PC-3 (cell line): ENCODE measurements at places on chromosomes 1 and 21.

GRCh38 chr1:12527564-12527963, 90.4 kb downstream of the DHRS3 start:
- no peak overlapping the region for H3K4me3 ChIP-seq
- DNase-seq = no peak
- peaks cover 32% of the 10 kb centered on the region for H3K4me1 ChIP-seq
- H3K36me3 ChIP-seq = no peaks in the 10 kb centered on the region
- H3K27ac ChIP-seq = peak overlapping the region; percentile 70

DNA sequence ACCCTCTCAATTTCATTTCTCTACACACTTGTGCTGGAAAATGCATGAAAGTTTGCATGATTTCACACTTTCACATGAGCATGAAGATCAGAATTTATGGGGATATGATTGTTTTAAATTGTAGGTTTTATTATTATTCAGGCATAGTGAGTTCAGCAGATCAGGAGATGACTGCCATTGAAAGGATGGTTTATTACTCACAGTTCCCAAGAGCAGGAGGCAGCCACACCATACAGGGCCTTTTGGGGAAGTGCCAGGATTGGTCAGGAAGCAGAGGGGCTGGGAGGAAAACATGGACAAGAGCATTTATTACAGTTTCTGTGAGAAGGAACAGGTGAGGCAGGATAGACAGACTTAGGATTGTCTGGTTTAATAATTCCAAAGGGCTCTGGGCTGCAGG, 114.6 kb upstream of the KCNJ15 start:
- H3K4me3 ChIP-seq = no peak overlapping the region
- H3K36me3 ChIP-seq = no peaks in the 10 kb centered on the region
- no peak overlapping the region for H3K27ac ChIP-seq
- H3K4me1 ChIP-seq = peaks cover 17% of the 10 kb centered on the region
- H3K27me3 ChIP-seq = no peaks in the 10 kb centered on the region
- DNase-seq = no peak

DNA sequence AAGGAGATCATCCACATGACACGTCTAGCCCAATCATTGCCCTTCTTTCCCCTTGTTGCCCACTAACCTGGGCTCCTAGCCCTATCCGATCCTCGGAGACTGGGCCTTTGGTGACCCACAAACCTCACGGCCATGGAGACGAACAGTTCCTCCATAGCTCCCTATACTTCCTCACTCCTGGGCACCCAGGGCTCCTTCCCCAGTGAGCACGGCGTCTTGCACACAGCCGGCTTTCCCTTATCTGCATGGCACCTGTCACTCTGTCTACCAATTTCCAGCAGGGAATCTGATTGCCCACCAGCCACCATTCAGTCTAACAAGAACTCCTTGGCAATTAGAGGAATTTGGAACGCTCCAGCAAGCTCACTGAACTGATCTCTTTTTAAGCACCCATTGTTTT, 3.1 kb downstream of the GNG4 start:
- H3K27me3 ChIP-seq = peaks cover 11% of the 10 kb centered on the region
- no peaks in the 10 kb centered on the region for H3K36me3 ChIP-seq
- DNase-seq = no peak
- H3K4me1 ChIP-seq = peaks cover 7% of the 10 kb centered on the region
- H3K27ac ChIP-seq = no peak overlapping the region

DNA sequence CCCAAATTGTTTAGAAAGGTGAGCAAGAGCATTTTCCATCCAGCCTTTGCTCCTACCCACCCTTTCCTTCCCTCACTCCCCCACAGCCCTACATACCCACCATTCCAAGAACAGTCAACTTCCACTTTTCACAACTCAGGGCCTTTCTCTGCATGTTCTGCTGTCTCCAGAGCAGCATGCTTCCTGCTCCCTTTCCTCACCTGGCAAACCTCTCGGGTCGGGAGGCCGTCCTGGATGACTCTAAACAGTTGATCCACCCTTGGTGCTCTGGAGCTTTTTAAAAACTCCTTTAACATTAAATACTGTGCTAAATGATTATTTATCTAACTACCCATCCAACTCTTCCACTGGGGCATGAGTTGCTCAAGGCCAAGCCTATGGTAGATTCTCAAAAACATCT, 200.6 kb downstream of the SETD4 start:
- H3K36me3 ChIP-seq = no peaks in the 10 kb centered on the region
- no peak overlapping the region for H3K4me3 ChIP-seq
- DNase-seq = no peak
- no peaks in the 10 kb centered on the region; the same call in 1 of the 2 replicates for H3K4me1 ChIP-seq
- no peak overlapping the region for H3K27ac ChIP-seq
- H3K27me3 ChIP-seq = no peaks in the 10 kb centered on the region

DNA sequence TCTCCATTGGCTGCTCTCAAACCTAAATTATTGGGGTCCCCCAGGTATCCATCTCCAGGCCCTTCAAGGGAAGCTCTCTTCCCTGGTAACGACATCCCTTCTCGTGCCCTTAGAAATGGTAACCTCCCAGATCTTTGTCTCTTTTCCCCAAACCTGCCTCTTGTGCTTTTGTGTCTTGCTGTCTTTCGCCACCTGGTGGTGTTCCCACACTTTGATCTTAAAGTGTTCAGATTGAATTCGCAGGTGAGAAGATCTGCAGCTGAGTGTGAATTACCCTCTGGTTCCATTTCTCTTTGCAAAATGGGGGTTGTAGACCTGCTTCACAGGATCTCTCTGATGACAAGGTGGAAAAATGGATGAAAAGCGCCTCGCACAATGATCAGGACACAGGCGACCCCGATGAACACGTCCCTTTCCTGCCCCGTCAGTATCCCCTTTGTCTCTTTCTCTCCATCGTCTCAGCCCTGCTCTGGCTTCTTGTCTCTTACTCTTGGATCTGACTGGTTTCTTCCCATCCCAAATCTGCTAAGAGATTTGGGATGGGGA, 53.1 kb downstream of the DOP1B start:
- peak overlapping the region; percentile 31; the same call in 1 of the 2 replicates for H3K4me3 ChIP-seq
- DNase-seq = peak; percentile 83
- H3K27ac ChIP-seq = peak overlapping the region; percentile 83

DNA sequence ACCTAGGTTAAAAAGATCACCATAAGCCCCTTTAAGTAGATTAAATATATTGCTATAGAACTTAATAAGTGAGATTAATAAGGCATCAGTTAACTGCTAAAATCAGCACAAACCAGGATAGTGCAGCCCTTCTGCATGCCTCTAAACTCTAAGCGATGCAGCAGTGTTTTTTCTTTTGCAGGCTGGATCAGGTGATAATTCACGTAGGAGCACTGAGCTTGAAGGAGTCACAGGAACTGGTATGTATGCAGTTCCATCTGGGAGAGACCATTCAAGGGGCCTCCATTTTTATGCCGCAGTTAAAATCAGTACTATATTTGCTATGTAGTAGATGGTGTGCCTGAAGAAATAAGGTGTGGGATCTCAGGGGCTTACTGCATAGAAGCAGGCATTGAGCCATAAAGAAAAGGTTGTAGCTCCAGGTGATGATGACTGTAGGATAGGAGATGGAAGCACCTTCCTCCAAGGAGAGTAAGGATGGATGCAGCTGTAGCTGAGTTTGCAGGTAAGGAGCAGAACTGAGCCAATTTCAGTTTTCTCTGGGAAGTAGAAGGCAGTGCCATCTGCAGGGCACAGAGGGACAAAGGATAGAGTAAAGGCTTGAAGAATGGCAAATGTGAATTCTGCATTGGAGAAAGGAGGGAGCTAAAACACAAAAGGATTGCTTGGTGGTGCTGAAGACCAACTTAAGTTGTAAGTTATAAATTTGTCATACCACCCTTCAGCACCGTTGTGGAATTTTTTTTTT, 22.6 kb downstream of the NPL start:
- no peaks in the 10 kb centered on the region for H3K4me1 ChIP-seq
- H3K4me3 ChIP-seq = no peak overlapping the region
- H3K27ac ChIP-seq = no peak overlapping the region

DNA sequence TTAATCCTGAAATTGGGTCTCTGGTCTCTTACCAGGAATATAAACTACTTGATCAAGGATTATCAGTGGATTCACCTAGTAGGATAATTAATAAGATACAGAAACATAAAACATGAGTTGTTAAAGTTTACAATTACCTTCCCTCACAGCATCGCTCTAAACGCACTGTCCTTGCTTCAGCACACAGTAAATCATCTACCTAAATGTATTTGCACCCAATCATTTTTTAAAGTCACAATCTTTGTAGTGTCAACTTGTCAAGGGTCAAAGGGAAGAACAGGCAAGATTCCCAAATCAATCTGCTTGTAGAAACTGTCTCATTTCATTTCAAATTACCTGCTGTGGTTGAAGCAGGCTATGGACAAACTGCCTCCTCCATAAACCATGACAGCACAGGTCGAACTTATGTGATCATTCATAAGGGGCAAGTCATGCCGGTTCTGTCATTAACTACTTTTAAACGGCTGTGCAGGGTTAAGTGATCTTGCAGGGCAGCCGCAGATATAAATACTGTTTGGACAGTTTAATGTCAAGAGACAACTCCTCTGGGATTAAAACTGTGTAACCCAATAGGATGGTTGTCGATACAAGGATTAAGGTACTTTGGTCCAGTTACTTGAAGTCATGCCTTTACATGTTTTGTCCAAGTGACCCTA, 93.6 kb downstream of the ZNF281 start:
- DNase-seq = no peak
- no peaks in the 10 kb centered on the region for H3K27me3 ChIP-seq
- peaks cover 21% of the 10 kb centered on the region for H3K4me1 ChIP-seq
- H3K4me3 ChIP-seq = no peak overlapping the region
- no peak overlapping the region for H3K27ac ChIP-seq
- no peaks in the 10 kb centered on the region for H3K36me3 ChIP-seq

DNA sequence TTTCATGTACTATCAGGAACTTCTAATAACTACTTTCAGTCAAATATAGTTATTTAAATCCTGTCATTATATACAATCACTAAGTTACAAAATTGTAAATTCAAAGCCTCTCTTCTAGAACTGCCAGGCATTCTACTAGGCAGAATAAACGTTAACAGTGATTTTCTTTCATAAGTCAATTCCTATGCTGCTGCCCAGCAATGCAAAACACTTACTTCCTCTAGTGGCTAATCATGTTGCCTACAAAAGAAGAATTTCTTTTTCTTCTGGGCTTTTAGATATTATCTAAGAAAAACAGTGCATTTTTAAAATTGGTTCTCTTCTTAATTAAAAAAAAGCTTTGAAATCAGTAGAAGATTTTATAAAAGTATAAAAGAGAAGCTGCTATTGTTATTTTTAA, 509.8 kb upstream of the ADAMTS5 start:
- H3K4me3 ChIP-seq = no peak overlapping the region
- no peak overlapping the region for H3K27ac ChIP-seq
- H3K36me3 ChIP-seq = no peaks in the 10 kb centered on the region
- H3K4me1 ChIP-seq = no peaks in the 10 kb centered on the region
- H3K27me3 ChIP-seq = no peaks in the 10 kb centered on the region

GRCh38 chr1:184315254-184315653, 71.6 kb upstream of the C1orf21 start:
- no peak overlapping the region for H3K4me3 ChIP-seq
- no peaks in the 10 kb centered on the region for H3K36me3 ChIP-seq
- H3K27ac ChIP-seq = no peak overlapping the region
- no peak for DNase-seq
- no peaks in the 10 kb centered on the region for H3K4me1 ChIP-seq

DNA sequence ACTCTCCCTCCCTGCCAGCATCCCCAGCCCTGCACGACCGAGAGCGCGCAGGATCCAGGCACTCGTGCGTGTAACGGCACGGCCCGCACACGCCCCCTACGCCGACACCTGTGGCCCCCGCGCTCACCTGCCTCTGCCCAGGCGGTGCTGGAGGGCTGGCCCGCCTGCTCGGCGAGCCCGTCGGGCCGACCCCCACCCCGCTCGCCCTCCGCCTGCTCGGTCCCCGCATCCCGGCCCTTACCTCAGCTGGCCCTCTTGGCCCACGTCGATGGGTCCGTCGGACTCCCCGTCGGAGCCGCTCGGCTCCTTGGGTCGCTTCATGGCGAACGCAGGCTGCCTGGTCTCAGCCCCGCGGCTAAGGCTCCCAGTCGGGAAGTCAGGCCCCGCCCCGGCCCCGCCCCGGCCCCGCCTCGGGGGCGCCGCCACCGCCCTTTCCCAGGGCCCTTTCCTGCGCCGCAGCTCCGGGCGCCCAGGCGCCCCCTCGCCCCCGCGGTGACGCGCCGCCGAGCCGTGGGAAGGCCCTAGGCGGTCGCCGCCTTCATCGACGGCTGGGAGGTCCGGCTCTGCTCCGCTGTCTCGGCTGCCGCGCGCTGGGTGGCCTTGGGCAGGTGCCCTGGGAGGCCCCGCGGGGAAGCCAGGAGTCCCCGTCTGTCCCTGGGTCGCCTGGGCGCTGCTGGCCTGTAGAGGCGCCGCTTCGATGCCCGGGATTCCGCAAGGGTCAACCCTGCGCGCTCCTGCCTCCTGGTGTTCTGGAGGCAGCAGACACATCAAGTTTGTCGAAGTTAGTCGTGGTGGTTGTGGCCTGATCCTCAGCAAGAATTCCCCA, at the start of gene HEYL:
Gene HEYL (minus strand): TSS at position 339 of the 826 bp plus-strand sequence. CDS start 18 bp downstream, at position 321.
- H3K27ac ChIP-seq = no peak within 1 kb of the TSS
- no peak within 1 kb of the TSS for H3K4me3 ChIP-seq
- peaks cover 8% of the 10 kb centered on the region; the same call in 1 of the 2 replicates for H3K4me1 ChIP-seq
- no peaks in the 10 kb centered on the region for H3K36me3 ChIP-seq
- DNase-seq = no peak

DNA sequence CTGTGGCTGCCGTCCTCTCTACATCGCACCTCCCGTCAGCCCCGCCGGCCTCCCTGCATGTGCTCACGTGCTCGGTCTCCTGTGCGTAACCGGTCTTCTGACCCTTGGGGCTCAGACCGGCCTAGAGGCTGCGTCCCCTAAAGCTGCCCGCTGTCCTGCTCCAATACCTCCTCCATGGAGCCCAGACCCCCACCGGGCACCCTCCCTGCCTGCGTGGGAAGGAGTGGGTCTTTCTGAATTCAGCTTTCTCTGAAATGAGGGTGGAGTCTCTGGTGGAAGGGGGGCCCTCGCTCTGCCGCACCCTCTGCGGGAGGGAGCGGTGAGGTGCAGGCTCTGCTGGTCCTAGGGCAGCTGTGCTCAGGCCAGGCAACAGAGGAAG, 18.7 kb upstream of the POFUT2 start:
- no peaks in the 10 kb centered on the region for H3K27me3 ChIP-seq
- no peak overlapping the region for H3K4me3 ChIP-seq
- H3K27ac ChIP-seq = no peak overlapping the region
- H3K36me3 ChIP-seq = no peaks in the 10 kb centered on the region

- peak; percentile 82 for DNase-seq
- H3K4me1 ChIP-seq = peaks cover 11% of the 10 kb centered on the region
- no peak within 1 kb of the TSS for H3K27ac ChIP-seq
Measured at GRCh38 chr1:160739098-160739511, at the start of gene SLAMF7. TSS of gene SLAMF7 (plus strand) at chr1:160739247. CDS start at chr1:160739302, 55 bp downstream.

- H3K27me3 ChIP-seq = no peaks in the 10 kb centered on the region
- H3K27ac ChIP-seq = no peak overlapping the region
- DNase-seq = peak; percentile 58
- H3K4me1 ChIP-seq = peaks cover 7% of the 10 kb centered on the region; the same call in 1 of the 2 replicates
- H3K36me3 ChIP-seq = no peaks in the 10 kb centered on the region
- no peak overlapping the region for H3K4me3 ChIP-seq
Measured at GRCh38 chr1:24805534-24806301, 60.5 kb downstream of the CLIC4 start.
